ENCODE measurements at places on chromosomes 3 and 15.

GRCh38 chr3:32186097-32186496 lies 52.4 kb upstream of the CMTM8 start:
- no peak for DNase-seq

DNA sequence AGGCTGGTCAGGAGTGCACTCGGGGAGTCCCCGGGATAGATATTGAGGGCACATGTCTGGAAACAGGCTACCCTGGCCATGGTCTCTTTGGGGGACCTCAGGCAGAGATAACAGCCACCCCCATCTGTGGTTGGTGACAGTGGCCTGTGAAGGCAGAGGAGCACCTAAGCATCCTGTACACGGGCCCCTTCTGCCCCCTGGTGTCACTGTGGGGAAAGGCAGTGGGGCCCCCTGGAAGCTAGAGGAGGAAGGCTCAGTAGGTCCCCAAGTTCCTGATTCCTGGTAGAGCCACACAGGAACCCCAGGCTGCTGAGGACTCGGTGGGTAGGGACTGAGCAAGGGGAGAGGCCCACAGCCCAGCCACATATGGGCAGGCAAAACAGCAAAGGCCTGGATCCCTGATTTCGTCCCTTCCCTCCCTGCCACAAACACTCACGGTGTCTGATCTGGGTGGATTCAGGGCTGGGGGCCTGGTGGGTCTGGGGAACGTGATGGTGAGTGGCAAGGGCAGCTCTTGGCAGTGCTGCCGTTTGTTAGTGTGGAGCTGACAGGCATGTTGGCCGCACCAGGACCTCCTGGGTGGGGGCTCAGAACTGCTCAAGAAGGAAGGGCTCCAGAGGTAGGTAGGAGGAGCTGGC lies 14.1 kb upstream of the CXCR6 start:
- peak; percentile 72 for DNase-seq

- no peak for DNase-seq
These were observed 38.6 kb upstream of the APH1B start for GRCh38 chr15:63238796-63239195.

DNA sequence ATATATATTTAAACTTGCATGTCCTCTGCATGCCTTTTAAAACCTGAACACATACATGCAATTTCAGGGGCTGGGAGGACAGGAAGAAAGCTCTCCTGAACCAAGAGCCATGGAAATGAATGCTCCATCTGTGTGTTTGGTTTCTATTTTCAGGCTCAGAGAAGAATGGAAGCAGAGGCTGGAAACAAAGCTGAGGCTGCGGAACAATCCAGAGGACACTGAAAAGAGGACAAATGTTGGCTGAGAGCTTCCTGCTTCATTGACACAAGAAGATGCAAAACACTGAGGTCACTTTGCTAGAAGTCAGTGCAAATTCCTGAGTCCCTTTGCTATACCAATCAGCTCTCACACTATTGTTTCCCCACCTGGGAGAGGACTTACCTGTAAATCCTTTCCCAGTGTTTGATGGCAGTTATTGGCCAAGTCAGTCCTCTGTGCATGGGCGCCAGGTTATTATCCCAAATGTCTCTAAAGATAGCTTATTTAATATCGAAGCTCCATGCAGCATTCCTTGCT lies 12.7 kb downstream of the FAM240A start:
- no peak for DNase-seq

GRCh38 chr3:95721938-95722337 lies 1092.5 kb upstream of the EPHA6 start:
- no peak for DNase-seq

DNA sequence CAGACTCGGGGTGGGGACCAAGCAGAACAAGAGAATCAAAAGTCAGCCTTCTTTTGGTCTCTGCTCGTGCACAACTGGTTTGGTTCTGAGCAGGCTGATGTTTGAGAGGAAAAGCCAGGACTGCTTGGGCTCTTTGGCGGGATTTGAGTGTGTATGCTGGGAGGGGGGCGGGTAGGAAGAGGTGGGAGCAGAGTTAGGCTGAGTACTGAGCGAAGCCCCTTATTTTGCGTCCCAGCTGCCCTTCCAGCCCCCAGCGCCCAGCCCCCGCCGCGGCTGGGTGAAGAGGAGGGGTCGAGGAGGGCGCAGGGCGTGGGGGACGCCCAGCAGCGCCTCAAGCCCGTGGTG lies 153.5 kb upstream of the GOLIM4 start:
- no peak for DNase-seq

- DNase-seq = no peak
These were observed 25.3 kb downstream of the CMSS1 start for GRCh38 chr3:99842826-99843589.
